ENCODE measurements at places on chromosomes 13 and 19.

DNA sequence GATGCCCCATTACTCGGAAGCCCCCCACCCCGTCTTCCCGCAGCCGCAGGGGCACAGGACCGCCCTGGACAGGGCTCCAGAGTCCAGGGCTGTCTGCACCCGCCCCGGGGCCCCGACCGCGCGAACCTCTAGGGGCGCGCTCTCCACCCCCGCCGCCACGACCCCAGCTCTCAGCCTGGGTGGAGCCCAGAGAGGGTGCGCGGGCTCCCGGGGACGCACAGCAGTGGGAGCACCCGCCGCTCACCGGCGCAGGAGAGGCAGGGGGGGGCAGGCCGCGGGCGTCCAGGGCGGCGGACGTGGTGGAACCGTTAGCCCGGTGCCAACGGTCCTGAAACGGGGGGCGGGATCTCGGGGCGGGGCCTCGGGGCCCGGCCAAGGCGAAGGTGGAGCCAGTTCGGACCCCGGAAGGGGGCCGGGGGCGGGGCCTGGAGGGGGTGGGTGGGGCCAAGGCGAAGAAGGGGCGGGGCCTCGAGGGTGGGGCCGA lies at the start of gene ATP8B3:
Gene ATP8B3 (minus strand): TSS at position 335 of the 484 bp plus-strand sequence. CDS start 540 bp downstream, outside the sequence.
- no peak for DNase-seq

GRCh38 chr13:29111446-29111845 lies 291.3 kb downstream of the MTUS2 start:
- no peak for DNase-seq

GRCh38 chr19:31424861-31425620 lies 75.8 kb upstream of the TSHZ3 start:
- DNase-seq: no peak

DNA sequence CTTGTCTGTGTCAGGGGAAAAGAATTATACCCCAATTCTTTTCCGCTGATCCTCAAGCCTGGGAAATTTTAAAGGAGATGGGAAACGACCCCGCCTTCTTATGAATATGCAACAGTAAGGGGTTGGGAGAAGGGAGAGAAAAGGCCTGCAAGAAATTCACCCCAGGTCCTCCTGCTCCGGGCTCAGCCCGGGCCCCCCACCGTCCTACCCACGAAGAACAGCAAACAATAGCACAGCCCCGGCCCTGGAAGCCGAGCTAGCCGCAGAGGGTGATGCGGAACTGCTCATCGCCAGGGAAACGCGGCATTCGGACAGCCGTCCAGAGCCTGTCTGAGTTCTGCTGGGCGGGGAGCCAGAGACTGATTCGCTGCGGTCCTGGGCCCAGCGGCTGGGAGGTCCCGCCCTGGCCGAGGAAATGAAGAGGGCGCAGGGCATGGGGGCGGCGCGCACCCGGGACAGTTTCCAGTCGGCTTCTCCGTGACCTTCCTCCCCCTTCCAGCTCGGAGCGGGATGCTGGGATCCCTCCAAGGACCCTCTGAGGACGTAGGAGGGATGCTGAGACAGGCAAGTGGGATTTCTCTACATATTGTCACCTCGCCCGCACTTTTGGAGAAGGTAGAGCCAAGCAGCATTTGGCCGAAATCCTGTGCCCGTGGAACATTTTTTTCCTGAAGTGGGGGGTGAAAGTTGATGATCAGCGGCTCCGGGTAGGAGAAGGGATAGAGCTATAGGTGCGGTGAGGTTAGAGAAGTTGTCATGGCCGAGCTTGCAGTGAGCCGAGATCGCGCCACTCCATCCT lies 82.3 kb upstream of the C1QTNF9B start:
- DNase-seq: peak; percentile 91

- DNase-seq: no peak
These were observed 191.6 kb downstream of the NUFIP1 start for GRCh38 chr13:44797685-44798084.

- peak; percentile 96 for DNase-seq
These were observed at the start of gene GATAD2A for GRCh38 chr19:19404879-19405860. GATAD2A (plus strand) TSS chr19:19405675; CDS start chr19:19465346, 59,671 bp downstream.

DNA sequence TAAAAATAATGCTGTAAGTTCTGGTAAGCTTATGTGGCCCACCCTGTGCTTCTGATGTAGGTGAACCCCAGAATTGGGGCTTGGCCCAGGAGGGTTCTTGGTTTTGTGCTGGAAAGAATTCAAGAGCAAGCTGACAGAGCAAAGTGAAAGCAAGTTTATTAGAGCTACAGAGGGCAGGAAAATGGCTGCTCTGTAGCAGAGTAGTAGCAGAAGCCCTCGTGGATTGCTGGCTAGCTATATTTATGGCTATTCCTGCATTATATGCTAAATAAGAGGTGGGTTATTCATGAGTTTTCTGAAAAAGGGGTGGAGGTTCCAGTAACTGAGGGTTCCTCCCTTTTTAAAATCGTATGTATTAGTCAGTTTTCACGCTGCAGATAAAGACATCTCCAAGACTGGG lies 20.6 kb upstream of the ZNF599 start:
- DNase-seq: no peak

DNA sequence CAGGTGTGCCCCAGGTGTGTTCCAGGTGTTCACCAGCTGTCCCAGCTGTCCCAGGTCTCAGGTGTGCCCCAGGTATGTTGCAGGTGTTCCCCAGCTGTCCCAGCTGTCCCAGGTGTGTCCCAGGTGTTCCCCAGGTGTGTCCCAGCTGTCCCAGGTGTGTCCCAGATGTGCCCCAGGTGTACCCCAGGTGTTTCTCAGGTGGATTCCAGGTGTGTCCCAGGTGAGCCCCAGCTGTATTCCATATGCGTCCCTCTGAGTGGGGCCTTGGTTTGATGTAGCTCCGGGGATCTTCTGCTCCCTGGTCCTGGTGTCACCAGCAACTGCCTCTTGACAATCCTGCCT lies 719 bp upstream of the GRK1 start:
- no peak for DNase-seq
